Aorta (tissue), 5 donors: ENCODE measurements at places on chromosomes 3 and 15. TPM values are rescaled to one million over a fixed set of nuclear protein-coding genes. Genes with fewer than 3 reads are reported as not detected.

The CCDC191 gene
- 2.6 TPM for total RNA-seq

The GPR176 gene
- 73.6 TPM for total RNA-seq

The DAZL gene
- not detected for total RNA-seq

The PARP9 gene
- total RNA-seq, result 30.4 TPM

The ATRIP gene
- total RNA-seq, result 6.3 TPM

The PLS1 gene
- 1.0 TPM for total RNA-seq

The P2RY14 gene
- total RNA-seq, result 1.1 TPM

The TUSC2 gene
- total RNA-seq, result 18.9 TPM

The ATP8B4 gene
- total RNA-seq, result 19.1 TPM

The CLDN1 gene
- 1.8 TPM for total RNA-seq

The SNX22 gene
- 0.36 TPM for total RNA-seq

The HRG gene
- total RNA-seq, result not detected

The ACKR2 gene
- total RNA-seq, result 7.8 TPM

The CHST13 gene
- total RNA-seq, result 0.33 TPM

The PLSCR5 gene
- not detected for total RNA-seq

The RBSN gene
- total RNA-seq, result 32.4 TPM

The C3orf85 gene
- total RNA-seq, result not detected

The UTS2B gene
- 0.78 TPM for total RNA-seq

The TSC22D2 gene
- 64.7 TPM for total RNA-seq

The KLF15 gene
- 8.5 TPM for total RNA-seq

The SACM1L gene
- total RNA-seq, result 44.5 TPM

The PODXL2 gene
- total RNA-seq, result 2.2 TPM

The ARNT2 gene
- total RNA-seq, result 16.2 TPM

The ARPIN gene
- 18.4 TPM for total RNA-seq

The TMC3 gene
- 0.81 TPM for total RNA-seq

The ITIH1 gene
- not detected for total RNA-seq

The TRAT1 gene
- 0.52 TPM for total RNA-seq
